ENCODE measurements at places on chromosomes 6 and 20.

- peak; percentile 57 for DNase-seq
Observed at GRCh38 chr20:19205981-19206396, 6.5 kb upstream of the SLC24A3 start.

GRCh38 chr6:3451498-3451897 is 5.4 kb downstream of the SLC22A23 start:
- DNase-seq, result no peak

DNA sequence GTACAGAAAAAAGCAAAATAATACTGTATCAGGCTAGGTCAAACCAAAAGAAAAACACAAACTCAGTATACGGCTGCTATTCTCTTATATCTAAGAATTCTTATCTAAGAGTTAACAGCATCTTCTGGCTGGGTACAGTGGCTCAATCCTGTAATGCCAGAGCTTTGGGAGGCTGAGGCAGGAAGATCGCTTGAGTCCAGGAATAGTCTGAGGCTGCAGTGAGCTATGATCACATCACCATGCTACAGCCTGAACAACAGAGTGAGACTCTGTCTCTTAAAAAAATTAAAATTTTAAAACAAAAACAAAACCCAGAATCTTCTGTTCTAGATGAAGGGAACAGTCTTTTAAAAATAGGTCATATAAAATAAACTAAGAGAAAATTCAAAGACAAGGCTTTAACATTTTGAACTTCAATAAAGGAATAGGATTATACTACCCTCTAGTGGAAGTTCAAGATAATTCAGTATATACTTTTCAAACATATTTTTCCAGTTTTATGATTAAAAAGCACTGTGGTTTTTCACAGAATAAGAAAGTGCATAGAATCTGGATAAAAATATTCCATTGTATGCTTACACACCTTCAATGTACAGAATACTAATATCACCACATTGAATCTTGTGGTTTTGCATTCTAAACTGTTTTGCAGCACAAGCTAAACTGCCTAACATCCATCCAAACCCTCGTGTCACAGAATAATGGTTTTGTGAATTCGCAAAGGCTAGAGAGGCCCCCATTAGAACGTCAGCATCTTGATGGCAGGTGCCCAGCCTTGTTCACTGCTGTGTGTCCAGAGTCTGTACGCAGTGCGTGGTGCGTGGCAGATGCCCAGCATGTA is 39.3 kb downstream of the DTNBP1 start:
- DNase-seq, result no peak

DNA sequence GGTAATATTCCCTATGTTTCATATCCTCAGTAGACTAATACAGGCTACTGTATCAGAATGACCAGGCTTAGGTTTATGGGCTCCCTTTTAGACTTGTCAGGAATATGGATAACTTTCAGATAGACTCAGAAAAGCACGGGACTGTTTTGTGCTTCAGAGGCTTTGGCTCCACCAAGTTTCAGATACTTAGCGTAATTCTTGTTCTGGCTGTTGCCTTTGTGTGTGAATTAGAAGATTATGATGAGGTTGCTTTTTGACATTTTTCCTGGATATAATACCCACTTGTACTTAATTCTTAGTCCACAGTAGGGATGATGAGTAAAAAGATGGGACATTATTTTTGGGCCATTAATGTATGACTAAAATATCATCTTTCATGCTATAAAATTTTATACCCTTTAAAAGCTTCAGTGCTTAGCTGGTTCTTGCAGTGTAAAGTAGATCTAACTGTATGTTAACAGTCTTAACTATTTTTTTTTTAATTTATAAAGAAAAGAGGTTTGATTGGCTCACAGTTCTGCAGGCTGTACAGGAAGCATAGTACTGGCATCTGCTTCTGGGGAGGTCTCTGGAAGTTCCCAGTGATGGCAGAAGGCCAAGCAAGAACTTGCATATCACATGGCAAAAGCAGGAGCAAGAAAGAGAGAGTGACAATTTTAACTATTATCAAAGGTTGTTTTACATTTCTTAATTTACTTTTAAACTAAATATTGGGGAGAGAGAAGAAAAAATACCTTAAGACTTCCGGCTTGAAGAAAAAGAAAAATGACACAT is 120.7 kb downstream of the ZFAND3 start:
- no peak for DNase-seq

- DNase-seq, result no peak
Observed at GRCh38 chr20:13875265-13875811, 90.5 kb downstream of the NDUFAF5 start.

DNA sequence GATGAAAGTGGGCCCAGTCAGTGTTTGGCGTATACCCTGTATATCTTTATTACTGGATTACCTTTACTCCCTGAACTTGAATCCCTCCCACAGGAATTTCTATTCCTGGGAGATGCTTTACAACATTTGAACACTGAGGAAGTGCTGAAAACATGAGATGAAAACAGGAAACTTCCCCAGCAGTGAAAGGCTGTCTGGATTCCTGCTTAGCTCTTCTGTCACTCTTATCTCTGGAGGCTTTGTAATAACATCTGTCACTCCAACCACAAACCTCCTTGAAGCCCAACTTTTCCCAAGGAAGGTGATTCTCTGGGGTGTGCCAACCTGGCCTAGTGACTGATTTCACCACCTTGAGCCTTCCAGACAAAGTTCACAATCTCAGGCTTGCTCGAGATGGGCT is 264.5 kb upstream of the BMP2 start:
- no peak for DNase-seq

GRCh38 chr20:7085467-7085866 is 318.0 kb downstream of the BMP2 start:
- no peak for DNase-seq

- DNase-seq, result no peak
Observed at GRCh38 chr6:145063091-145063490, 672.2 kb downstream of the EPM2A start.

- DNase-seq, result no peak
Observed at GRCh38 chr6:89353702-89354392, 1.3 kb upstream of the UBE2J1 start.

DNA sequence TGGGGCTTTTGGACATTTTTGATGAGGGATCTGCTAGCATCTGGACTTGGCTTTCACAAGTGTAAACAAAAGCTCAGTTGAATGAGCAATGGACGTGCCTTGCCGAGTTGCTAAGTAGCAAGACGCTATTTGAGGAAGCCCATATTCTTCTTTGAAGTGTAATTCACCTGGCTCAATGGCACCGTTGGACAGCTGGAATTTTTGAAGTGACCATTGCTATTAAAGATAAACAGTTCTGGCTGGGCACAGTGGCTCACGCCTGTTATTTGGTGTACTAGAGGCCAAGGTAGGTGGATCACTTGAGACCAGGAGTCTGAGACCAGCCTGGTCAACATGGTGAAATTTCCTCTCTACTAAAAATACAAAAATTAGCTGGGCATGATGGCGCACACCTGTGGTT is 88.8 kb upstream of the SOX4 start:
- DNase-seq, result no peak

GRCh38 chr6:15077961-15078360 is 167.9 kb upstream of the JARID2 start:
- no peak for DNase-seq

GRCh38 chr6:158762787-158763433 is 56.3 kb downstream of the EZR start:
- DNase-seq, result no peak

DNA sequence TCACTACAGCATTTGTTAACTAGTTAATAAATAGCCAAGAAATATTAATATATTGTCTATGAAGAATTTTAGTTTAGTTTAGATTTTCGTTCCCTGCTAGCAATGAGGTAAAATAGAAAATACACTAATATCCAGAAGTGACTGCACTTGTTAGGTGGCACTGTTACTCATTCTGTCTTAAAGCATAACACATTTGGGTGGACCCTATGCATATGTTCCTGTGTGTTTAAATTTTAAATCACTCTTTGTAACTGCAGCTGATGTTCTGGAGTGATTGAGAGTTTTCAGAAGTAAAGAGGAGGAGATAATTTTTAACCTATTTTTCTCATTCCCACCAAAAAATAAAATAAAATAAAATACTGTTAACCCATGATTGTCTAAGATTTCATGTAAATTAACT is 73.9 kb upstream of the SOX4 start:
- DNase-seq, result no peak

Data from activated naive CD4-positive, alpha-beta T cell (primary cell).